Breast epithelium (tissue), 4 donors: ENCODE measurements at places on chromosomes 2 and 18. TPM values are rescaled to one million over a fixed set of nuclear protein-coding genes. Genes with fewer than 3 reads are reported as not detected.

L3MBTL4 gene
- 7.8 TPM for total RNA-seq

MPPE1 gene
- total RNA-seq, result 31.5 TPM

SPP2 gene
- not detected for total RNA-seq

TUBB8B gene
- total RNA-seq, result 0.66 TPM

SPEG gene
- 0.32 TPM for total RNA-seq

CRACDL gene
- 12.1 TPM for total RNA-seq

EMX1 gene
- total RNA-seq, result not detected

COL4A3 gene
- total RNA-seq, result 2.9 TPM

FAHD2B gene
- 17.7 TPM for total RNA-seq

ACMSD gene
- total RNA-seq, result not detected

CTNNA2 gene
- total RNA-seq, result not detected

GCKR gene
- 1.8 TPM for total RNA-seq

MOB1A gene
- 107 TPM for total RNA-seq

SPATA3 gene
- total RNA-seq, result not detected

C2orf92 gene
- 27.9 TPM for total RNA-seq

CLEC4F gene
- 0.88 TPM for total RNA-seq

UBXN4 gene
- total RNA-seq, result 101 TPM

CIB4 gene
- total RNA-seq, result not detected

CRYBA2 gene
- total RNA-seq, result not detected

CAPN14 gene
- 0.16 TPM for total RNA-seq

PKDCC gene
- 131 TPM for total RNA-seq

EHD3 gene
- total RNA-seq, result 2.7 TPM

PARD6G gene
- 13.8 TPM for total RNA-seq

UGT1A5 gene
- total RNA-seq, result not detected

CNGA3 gene
- total RNA-seq, result under 0.01 TPM

ACOXL gene
- not detected for total RNA-seq

SIX3 gene
- total RNA-seq, result not detected
